ENCODE measurements at places on chromosomes 13 and 19.

- DNase-seq, result no peak
Observed at GRCh38 chr19:44697670-44698034, 1.3 kb upstream of the CEACAM16 start.

DNA sequence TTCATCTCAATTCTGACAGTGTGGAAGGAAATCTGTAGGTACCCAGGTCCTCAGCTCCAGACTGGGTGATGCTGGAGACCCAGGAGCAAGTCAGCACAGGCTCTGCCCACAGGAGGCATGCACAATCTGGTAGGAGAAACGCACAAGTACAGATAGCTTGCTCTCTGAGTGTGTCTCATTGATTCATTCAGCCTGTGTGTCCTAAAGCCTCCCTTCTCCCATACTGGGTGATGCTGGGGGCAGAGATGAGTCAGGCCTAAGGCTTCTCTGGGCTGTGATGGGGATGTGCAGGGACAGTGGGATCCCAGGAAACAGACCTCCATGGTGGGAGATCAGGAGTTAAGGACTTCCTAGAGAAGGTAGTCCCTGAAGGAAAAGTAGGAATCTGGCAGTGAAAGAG is 6.8 kb downstream of the ZNF526 start:
- no peak for DNase-seq

GRCh38 chr13:46726347-46726746 is 70.6 kb downstream of the ESD start:
- DNase-seq, result no peak

DNA sequence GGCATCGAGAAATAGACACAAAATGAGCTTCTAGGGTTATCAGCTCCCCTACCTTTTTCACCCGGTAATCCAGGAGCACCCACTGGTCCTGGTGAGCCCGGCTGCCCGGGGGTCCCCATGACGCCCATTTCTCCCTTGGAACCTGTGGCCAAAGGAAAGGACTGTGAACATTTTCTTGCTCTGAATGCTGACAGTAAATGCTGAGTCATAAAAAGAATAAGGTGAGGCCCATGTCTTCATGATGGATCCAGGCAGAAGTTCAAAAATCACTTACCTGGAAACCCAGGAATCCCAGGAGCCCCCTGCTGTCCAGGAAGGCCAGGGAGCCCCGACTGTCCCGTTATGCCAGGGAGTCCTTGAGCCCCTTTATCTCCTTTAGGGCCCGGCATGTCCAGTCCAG is 129.2 kb downstream of the COL4A1 start:
- no peak for DNase-seq

- no peak for DNase-seq
Observed at GRCh38 chr19:18504886-18505610, 16.8 kb downstream of the ELL start.

- DNase-seq, result no peak
Observed at GRCh38 chr13:30835442-30835841, 70.6 kb upstream of the MEDAG start.

- no peak for DNase-seq
Observed at GRCh38 chr19:43362179-43362578, 8.7 kb downstream of the CD177 start.

DNA sequence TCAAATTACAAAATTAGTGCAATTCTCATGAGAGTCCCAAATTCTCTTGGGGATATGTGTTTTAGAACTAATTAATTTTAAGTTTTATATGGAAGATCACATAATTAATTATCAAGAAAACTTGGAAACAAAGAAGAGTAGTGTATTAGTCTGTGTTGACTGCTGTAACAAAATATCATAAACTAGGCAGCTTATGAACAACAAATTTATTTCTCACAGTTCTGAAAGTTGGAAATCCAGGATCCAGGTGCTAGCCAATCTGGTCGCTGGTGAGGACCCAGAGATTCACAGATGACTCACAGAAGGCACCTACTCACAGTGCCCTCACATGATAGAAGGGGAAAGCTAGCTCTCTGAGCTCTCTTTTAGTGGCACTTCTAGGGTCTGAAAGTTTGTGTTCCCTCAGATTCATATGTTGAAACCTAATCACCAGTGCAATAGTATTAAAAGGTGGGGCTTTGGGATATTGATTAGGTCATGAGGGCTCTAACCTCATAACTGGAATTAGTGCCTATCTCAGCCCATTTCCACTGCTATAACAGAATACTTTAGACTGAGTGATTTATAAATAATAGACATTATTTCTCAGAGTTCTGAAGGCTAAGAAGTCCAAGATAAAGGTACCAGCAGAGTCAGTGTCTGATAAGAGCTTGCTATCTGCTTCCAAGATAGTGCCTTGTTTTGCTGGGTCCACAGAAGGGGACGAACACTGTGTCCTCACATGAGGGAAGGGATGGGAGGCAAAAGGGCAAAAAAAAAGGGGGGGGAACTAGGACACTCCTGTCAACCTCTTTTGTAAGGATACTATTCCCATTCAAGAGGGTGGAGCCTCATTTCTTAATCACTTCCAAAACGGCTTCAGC is 1.5 kb upstream of the ARGLU1 start:
- DNase-seq, result no peak

DNA sequence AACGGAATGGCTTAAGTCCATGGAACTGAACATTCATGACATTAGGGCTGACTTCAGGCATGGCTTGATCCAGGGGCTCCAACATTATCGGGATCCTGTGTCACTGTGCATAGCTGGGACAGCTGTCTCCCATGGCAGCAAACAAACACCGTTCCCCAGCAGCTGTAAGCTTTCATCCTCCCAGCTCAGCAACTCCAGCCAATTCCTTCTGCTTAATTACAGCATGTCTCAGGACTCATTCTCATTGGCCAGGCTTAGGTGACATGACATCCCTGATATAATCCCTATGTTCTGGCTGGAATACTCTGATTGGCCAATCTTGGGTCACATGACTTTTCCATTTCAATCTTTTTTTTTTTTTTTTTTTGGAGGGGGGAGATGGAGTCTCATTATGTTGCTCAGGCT is 10.9 kb upstream of the TLE5 start:
- DNase-seq, result no peak

GRCh38 chr13:108855737-108856387 is 226.5 kb downstream of the MYO16 start:
- no peak for DNase-seq

GRCh38 chr13:20054586-20054985 is 96.1 kb downstream of the ZMYM2 start:
- no peak for DNase-seq

GRCh38 chr19:29120466-29120865 is 92.5 kb downstream of the UQCRFS1 start:
- DNase-seq, result no peak

- DNase-seq, result no peak
Observed at GRCh38 chr13:25632166-25632888, 260.6 kb downstream of the ATP8A2 start.

GRCh38 chr13:40657307-40657706 is 9.1 kb downstream of the FOXO1 start:
- DNase-seq, result no peak

GRCh38 chr19:39389631-39390414 is 1.1 kb downstream of the PAF1 start:
- DNase-seq, result no peak

DNA sequence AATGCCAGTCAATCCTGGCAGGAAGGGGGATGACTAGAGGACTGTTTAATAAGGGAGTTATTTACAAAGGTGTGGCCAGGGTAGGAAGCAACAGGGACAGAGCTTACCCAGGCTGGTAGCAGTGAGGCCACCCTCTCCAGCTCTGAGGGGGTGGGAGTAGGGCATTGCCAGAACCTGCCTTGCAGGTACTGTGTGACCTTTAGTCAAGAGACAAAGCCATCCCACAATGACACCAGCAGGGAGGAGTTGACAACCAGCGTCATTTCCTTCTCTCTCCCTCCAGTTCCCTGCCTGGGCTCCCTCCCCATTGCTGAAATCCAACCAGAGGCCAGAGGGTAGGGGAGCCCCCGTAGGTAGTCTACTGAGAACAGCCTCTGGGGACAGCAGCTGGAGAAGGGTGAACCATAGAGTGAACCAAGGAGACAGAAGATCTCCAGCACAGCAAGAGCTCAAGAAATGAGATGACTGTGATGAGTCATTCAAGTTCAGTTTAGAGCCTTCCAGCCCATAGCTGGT is 33.3 kb upstream of the SPATA13 start:
- DNase-seq, result no peak

DNA sequence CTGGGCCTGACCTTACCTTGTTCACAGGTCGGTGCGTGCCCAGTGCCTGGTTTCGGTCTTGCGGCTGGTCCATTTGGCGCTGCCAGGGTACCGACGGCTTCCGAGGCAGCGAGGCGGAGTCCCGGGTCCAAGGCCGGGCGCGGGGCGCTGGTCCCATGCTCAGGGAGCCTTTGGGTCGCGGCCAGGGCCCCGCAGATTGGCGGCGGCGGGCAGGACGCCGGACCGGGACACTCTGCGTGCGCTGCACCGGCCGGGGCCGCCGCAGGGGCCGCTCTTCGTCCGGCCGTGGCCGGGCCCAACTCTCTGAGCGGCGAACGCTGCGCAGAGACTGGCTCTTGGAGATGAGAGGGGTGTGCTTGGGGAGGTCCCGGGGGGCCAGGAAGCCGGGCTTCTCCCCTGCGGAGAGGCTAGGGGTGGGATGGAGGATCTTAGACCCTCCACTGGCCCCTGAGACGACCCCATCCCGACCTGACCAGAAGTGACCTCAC is 3.4 kb upstream of the WIZ start:
- DNase-seq, result no peak

- DNase-seq, result no peak
Observed at GRCh38 chr13:47119575-47120235, 222.9 kb upstream of the HTR2A start.

GRCh38 chr13:29909975-29910674 is 59.7 kb upstream of the UBL3 start:
- DNase-seq, result no peak

- no peak for DNase-seq
Observed at GRCh38 chr13:78430166-78430791, 173.1 kb downstream of the POU4F1 start.

DNA sequence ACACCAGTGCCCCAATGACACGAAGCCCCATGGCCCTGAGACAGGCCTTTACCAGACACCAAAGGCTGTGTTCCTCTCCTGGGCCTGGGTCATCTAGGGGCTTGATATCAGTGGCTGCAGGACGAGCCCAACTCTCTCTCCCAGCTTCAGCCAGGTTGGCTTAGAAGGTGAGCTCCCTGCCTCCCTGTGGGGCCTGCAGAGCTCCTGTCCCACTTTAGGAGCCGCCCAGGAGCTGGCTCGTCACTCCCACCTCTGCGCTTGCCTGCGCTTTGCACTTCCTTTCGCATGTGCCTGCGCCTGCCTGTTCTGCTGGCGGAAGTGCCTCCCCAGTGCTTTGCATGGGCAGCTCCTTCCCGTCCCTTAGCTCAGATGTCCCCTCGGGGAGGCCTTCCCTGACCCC is 4.9 kb downstream of the CALM3 start:
- DNase-seq, result no peak

DNA sequence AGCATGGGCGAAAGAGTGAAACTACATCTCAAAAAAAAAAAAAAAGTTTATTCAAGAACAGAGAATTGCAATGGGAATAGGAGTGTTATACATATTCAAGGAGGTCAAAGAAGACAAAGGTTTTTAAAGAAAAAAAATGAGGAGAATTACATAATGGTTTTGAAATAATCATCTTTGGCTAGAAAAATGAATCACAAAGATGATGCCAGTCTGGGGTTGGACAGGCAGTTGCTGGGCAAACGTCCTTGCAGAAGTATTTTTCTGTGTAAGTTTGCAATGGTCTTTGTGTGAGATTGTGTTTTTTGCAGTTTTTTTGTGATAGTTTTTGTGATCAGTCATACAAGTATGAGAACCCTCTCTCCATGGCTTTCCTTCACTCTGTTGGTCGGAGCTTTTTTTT is 23.7 kb downstream of the LYPD3 start:
- DNase-seq, result no peak

DNA sequence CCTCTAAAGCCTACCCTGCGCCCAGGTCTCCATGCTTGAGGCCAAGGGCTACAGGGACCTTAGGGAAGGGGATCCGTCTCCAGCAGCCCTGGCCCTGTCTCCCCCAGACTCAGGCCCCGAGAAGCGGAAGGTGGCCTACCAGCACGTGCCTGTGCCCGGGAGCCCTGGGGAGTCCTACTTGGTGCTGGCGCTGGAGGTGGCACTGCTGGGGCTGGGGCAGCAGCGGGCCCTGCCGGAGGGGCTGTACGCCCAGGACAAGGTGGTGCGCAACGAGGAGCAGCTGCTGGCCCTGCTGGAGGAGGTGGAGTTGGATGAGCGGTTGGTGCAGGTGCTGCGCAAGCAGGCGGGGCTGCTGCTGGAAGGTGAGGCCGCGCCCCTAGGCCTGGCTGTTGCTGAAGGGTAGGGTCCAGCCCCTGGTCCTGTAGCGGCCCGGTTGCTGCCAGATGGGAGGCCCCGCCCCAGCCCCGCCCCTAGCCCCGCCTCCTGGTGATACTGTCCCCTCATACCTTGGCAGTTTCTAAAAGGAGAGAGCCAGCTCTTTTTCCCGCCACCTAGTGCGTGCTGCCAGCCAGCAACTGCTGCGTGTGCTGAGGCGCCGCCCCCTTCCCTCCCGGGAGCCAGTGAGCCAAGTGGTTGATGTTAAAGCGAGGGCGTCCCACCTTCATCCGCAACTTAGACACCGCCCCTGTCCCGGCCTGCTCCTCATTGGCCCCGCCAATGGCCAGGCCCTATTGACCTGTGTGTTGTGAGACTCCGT is 22.6 kb downstream of the ZSWIM4 start:
- DNase-seq, result no peak

DNA sequence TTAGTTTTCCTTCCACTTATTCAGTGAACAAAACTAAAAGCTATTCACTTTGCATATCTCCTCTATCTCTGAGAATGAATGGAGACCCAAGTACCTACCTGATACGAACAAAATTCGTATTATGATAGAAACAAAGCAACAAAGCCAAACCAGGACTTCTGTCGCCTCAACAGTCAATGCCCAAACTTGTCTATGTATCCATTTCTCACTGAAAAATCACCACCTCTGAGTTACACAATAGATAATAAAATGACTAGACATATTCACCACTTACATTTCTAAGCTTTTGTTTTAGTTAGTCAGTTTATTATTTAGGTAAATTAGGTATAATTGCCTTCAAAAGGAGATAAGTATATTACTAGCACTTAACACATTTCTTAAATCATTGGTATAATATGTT is 67.7 kb downstream of the CAB39L start:
- DNase-seq, result no peak

- no peak for DNase-seq
Observed at GRCh38 chr13:37118016-37118415, 12.6 kb upstream of the CSNK1A1L start.

GRCh38 chr19:35162471-35163326 is 8.2 kb downstream of the FXYD5 start:
- no peak for DNase-seq

DNA sequence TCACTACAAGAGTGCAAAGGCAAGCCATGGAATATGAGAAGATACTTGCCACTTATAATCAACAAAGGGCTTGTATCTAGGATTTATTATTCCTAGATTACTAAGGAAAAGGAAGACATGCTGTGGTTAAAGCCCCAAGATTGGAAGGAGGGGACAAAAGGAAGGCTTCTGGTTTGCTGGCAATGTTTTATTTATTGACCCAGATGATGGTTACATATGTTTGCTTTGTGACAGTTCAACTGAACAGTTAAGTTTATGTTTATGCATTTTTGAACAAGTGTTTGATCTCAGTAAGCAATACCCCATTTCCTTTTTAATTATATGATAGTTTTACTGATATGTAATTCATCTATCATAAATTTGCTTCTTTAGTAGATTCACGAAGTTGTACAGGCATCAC is 40.3 kb downstream of the CDADC1 start:
- no peak for DNase-seq

Data from cortex of kidney (tissue), 1 donor.